ENCODE measurements at places on chromosomes 5 and 9.
A peak's percentile ranks its signal among the peaks of the same experiment; 100 is the strongest.

DNA sequence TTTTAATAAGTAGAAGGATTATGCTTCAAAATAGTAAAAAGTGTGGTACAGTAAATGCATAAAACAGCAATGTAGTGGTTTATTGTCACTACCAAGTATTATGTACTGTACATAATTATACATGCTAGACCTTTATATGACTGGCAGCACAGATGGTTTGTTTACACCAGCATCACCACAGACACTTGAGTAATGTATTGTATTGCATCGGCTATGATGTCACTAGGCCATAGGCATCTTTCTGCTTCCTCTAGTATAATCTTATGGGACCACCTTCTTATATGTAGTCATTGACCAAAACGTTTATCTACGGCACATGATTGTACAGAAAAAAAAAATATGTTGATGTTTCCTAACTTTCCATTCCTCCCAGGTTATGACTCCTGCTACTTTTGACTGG, 31.9 kb upstream of the SSBP2 start:
- no peak for DNase-seq

- no peak for DNase-seq
These were observed 12.2 kb upstream of the SPATA31D1 start for GRCh38 chr9:81976351-81976750.

DNA sequence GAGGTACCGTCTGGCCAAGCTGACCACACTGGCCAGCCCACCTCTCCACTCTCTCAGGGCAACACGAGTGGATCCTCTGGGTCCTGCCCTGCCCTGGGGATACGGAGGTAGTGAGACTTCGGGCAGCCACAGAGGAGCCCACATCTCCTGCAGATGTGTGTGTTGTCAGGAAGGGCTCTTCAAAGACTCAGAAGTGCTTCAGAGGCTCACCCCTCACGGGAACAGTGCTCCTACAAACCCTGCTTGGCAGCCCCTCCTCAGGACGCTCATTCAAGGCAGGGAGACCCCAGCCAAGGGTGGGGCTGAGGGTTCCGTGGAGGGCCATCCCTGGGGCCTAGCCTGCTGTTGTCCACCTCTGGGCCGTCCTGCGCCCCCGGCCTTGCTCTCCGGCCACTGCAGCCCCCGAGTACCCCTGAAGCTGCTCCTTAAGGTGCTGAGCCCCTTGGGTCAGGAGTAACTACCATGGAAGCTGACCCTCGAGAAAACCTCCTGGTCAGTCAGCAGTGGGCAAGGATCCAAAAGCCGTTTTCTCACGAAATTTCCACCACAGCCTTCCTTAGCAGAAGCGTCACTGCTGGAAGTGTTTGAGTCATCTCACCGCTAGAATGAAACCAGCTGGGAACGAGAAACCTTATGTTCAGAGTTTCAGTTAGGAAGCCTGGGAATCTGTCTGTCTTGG, 23.2 kb upstream of the LRRC14B start:
- peak; percentile 12 for DNase-seq

DNA sequence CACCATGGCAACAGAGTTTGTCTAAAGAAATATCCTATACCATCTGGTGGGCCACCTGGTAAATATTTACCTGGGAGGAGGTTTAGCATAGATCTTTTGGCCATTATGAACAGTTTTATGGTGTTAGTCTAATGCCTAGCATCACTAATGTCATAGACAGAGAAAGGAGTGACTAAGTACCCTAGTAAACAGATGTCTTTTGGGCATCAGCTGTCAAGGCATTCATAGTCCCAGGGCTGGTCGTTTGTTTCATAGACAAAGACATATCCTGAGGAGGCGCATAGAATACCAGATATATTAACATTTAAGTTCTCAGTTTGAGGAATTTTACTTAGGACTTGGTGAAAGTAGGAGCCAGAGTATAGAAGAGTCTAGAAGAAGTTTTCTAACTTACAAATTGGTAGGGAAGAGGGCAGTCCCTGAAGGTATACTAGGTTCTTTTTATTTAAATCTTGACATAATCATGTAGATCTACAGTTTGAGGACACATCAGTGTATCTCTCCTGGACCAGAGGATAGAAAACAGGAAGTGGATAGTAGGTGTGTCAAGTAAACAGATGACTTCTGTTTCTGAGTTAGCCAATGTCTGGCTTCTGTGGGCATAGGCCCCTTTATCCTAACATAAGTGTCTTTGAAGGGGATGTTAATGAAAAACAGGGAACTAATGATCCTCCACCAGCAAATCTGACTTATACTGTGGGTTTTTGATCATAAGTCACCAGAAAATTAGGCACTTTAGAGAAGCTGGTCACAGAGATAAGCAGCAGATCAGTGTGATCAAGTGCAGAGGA, 105.0 kb upstream of the PRSS3 start:
- DNase-seq, result no peak

DNA sequence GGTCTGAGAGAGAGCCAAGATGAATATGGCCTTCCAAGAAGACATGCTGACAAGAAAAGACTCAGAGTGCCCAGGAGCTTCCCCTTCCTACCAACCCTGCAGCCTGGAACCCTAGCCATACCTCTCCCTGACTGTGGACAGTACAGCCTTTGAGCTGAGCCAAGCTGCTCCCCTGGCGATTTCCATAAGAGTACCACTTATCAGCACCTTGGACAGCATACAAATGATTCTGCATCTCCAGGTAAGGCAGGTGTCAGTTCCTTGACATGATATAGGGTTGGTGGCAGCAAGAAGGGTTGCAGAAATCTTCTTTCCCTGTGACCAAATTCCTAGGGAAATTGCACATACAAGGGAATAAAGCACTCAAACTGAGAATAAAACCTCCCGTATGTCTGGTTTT, 58.3 kb downstream of the MFAP3 start:
- DNase-seq, result peak; percentile 16

- DNase-seq, result peak; percentile 74
These were observed 209.2 kb downstream of the DIRAS2 start for GRCh38 chr9:90433398-90433941.

- DNase-seq, result no peak
These were observed 70.4 kb downstream of the LRRC70 start for GRCh38 chr5:62649025-62649424.

- DNase-seq, result no peak
These were observed 91.9 kb downstream of the RAD23B start for GRCh38 chr9:107375001-107375400.

DNA sequence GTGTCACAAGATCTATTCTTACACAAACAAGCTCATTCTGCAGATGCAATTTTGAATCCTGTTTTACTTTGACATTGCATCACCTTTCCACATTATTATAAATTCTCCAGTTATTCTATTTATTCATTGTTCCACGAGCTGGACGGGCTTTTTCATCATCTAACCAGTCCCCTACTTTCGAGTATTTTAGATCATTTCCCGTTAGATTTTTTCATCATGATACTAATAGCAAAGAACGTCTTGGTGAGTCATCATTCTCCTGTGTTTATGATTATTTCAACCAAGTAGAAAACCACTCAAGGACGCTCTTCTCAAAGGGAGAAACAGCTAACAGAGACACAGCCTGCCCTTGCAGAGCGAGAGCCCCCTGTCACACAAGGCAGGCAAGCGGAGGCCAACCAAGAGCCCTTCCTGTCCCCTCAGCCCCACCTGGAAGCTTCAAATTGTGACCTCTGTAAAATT, 15.1 kb downstream of the BBLN start:
- DNase-seq, result no peak

GRCh38 chr5:126499853-126500342, 76.7 kb downstream of the GRAMD2B start:
- no peak for DNase-seq

DNA sequence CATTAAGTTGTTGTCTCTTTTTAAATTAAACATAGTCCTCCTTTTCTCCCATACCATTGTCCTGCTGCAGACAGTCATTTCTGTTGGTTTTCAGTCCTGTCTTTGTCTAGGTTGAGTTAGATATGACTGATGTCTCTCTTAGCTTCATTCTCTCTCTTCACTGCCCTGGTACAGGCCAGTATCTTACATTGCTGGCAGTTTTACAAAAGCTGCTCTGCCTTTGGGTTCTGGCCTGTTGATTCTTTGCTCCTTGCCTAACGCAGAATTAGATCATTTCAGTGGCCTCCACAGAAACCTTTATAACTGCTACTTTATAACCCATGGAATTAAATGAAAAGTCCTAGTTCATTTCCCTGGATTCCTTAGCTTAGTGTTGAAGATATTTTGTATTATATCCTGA, 33.7 kb downstream of the GPR21 start:
- no peak for DNase-seq

DNA sequence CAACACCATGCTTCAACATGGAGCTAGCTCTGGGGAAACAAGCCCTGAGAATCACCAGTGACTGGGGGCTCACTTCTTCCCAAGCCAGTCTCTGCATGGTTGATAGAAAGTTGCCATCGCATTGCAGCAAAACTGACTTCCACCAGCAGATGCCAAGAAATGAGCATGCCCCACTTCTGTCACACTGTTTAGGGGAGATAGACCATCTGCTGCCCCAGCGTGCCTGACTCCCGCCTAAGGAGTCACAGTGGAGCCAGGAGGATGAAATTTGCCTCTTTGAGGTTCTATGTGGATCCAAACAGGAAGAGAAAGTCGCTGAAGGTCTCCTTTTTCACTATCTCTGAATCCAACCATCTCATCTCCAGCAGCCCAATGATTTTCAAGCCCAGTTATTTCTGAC, 116.7 kb upstream of the SLIT3 start:
- no peak for DNase-seq

DNA sequence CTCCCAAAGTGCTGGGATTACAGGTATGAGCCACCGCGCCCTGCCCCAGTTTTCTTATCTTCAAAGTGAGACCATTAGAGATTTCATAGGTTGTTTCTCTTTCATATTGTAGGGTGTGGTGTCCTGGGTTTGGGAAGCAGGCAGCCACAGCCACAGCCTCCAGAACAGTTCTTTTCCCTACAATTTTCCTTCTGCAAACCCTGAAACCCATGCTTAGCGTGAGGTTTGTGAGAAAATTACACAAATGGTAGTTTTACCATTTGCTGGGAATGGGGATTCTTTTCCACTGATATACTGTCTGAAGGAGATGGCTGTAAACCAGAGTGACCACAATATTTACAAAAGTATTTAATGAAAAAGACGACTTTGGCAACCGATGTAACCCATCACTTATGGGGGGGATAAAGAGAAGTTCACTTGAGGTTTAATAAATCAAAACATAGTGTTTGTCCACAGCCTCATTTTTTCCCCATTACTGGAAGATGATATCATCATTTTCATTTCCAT, 26.7 kb upstream of the ECM2 start:
- DNase-seq, result peak; percentile 25
